Ovary (tissue), 10 donors: ENCODE measurements at places on chromosomes 3 and 15.

DNA sequence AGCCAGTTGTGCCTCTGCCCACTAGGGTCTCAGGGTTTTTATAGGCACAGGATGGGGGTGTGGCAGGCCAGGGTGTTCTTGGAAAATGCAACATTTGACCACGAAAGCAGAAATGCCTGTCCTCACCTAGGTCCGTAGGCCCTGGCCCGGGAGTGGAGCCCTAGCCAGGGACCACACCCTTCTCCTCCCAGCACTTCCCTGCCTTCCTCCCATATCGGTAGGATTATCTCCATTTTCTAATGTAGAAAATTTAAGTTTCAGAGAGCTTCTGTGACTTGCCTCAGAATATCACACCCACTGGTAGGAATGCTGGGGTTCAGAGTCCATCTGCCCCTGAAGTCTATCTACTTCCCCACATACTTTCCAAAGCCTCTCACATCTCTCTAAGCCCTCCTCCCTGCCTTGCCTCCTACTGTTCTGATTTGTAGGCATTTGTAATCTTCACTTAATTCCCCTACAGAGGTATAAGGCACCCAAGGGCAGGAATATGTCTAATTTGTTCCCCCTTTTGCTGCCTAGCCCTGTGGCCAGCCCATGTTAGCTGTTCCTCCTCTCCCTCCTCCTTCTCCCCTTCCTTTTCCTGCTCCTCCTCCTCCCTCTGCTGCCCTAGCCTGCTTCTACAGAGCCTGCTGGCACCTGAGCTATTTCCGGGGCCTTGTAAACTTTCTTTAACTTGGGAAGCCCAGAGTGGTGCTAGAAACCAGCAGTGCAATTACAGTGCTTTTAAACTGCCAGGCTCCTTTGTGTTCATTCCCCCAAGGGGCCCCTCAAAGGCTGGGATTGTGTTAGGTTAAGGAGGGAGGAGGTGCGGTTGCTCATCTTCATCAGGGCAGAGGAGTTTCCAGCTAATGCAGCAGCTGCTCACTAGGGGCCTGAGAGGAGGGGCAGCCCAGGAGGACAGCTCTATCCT is 71.1 kb downstream of the MRPL46 start:
- no peak for DNase-seq

DNA sequence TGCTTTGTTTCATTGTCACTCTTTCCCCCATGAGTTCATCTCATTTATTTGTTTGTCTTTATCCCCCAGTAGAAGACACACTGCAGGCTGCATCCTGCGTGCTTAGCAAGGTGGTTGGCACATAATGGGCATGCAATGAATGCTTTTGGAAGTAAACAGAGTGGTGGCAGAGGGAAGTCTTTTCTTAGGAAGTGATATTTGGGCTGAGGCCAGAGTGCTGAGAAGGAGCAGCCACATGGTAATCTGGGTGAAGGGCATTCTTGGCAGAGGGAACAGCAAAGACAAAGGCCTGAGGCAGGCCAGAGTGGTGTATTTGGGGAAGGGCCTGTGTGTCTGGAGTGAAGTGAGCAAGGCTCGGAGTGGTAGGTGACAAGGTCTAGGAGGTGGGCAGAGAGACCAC is 17.7 kb upstream of the ADAMTS7 start:
- no peak for DNase-seq

GRCh38 chr15:39969002-39969394 is 35.1 kb downstream of the EIF2AK4 start:
- DNase-seq = no peak

DNA sequence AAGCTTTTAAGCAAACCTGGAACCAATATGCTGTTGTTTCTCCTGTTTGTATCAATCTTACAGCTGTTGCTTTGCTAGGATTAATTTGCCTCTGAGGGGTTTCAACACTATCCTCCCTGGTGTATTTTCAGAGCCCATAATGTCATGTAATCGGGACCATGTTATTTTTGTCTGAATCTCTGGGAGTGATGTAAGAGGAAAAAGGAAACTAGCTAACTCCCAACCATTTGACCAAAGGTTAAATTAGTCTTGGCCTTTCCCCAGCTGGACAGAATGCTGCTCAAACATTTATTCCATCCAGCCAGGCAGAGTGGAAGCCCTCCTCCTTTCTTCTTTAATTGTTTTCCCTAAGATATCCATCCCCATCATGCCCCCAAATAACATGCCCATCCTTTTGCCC is 142.2 kb downstream of the ALDH1A2 start:
- DNase-seq = no peak

DNA sequence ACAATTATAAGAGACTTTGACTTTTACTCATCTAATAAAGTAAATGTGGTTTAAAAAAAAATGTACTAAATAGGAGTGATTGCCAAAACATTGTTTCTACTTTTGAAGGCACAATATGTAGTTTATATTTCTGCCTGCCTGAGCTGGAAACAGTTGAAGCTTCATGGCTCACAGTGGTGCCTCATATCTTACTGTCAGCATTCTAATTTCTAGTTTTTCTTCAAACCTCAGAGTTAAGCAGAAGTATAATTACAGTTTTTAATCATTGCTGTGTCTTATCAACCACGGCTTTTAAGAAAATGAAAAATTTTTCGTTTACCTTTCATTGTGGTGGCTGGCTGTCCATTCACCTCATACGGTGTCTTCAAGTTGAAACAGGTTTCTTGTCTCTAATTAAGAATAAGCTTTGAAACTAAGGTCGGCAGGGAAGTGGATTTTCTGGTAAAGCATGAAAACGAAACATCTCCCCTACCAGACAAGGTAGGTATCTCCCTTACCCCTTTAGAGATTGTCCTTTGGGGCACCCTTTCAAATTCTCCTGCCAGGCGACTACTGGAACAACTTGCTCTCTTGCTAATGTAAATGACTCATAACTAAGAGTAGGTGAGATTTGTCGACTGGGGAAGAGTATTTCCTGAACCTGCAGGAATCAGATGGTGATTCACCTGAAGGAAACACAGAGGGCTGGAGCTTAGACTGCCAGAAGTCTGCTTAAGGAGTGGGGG is at the start of gene GPR87:
GPR87 (minus strand) TSS at position 554 of the 725 bp plus-strand sequence. CDS start 16,720 bp downstream, outside the sequence.
- no peak for DNase-seq

GRCh38 chr3:62712746-62713145 is 162.5 kb downstream of the CADPS start:
- DNase-seq = no peak

GRCh38 chr3:62570888-62571287 is 197.5 kb upstream of the FEZF2 start:
- no peak for DNase-seq

GRCh38 chr3:183161552-183162336 is 790 bp downstream of the LAMP3 start:
- DNase-seq = no peak

- DNase-seq = no peak
Measured at GRCh38 chr3:62229908-62230307, 143.4 kb downstream of the FEZF2 start.

DNA sequence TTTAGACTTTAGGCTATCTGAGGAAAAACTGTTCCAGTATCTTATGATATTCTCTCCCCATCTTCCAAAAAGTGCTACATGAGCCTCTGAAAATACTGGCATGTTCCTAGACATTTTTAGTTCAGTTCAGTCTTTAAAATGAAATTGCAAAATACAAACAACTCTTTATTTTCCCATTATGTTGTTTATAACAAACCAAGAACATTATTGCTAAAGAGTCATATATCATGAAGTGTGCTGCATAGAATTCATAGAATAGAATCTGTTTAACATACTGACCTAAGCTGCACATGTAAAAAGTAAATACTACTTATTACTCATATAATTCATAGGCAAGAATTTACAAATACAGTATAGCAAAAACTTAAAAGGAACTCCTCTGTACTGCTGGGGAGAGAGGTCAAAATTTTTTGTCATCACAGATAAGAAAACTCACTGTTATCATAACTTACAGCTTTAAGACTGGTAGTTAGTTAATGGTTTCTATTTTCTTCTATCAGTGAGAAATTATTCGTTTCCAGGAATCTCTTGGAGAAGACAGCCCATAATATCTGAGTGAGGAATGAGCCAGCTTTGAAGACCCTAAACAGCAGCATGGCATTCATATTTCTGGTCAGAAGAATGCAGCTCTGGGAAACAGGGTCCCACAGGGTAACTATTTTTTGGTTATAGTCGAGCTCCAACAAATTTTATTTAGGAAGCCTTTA is 32.2 kb downstream of the FILIP1L start:
- DNase-seq = no peak

DNA sequence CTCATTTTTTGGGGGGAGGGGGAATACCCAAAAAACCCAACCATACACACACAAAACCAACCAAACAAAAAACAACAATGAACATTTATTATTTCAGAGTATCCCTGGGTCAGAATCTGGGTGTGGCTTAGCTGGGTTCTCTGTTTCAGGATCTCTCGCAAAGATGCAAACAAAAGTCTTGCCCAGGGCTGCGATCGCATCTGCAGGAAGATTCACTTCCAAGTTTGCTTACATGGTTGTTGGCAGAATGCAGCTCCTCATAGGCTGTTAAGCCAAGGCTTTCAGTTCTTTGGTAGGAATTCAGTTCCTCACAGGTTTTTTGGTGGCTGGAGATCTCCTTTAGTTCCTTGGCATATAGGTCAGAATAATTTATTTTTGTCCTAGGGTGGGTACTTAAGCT is 13.7 kb upstream of the ARIH1 start:
- DNase-seq = no peak

- DNase-seq = peak; percentile 41
Measured at GRCh38 chr15:52021128-52021671, 2.2 kb downstream of the MAPK6 start.

DNA sequence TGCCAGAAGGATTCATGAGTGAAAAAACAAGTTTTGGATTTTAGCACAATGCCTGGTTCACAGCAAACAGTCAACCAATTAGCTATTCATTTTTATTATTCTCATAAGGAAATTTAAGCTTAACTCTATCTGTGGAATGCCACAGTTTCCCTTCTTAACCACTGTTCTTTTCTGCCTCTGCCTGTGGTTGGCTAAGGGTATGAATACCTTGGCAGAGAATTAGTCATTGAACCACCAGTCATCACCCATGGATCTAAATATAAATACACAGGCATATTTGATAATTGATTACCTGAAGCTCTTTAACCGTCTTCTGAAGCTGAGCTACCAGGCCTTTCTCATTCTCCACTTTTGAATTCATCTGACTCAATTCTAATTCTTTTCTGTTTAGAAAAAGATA is 79.9 kb downstream of the MYH15 start:
- no peak for DNase-seq

GRCh38 chr3:39295184-39295775 is 15.4 kb upstream of the CX3CR1 start:
- no peak for DNase-seq

DNA sequence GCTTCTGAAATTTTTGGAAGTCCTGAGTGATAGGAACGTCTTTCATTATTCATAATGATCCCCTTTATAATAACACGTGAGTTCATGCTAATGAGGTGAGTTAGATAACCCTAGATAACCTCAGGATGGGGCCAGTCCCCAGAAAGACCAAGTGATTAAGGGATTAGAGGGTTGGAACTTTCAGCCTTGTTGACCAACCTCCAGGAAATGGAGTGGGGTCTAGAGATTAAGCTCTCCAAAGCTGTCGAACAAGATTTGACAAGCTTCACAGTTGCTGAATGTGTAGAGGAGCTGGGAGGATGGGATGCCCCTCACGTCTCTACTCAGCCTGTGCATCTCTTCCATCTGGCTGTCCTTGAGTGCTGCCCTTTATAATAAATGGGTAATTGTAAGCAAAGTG is 107.1 kb downstream of the ZMAT3 start:
- DNase-seq = no peak

DNA sequence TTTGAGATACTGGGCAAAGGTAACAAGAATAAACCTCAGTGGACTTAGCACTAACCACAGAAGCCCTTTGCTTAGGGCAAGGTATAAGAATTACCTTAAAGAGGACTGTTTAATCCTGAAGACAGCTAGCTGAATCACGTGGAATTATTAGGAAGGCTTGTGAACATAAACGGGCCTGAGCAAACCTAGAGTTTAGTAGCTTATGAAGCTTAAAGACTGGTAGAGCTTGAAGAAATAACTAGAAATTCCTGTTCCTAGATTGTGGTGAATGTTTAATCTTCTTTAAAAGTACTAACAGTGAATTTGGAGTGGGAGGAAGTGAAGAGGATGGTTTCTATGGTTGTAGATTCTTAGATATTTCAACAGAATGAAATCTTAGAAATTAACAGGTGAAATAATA is 428.9 kb upstream of the THRB start:
- DNase-seq = no peak

DNA sequence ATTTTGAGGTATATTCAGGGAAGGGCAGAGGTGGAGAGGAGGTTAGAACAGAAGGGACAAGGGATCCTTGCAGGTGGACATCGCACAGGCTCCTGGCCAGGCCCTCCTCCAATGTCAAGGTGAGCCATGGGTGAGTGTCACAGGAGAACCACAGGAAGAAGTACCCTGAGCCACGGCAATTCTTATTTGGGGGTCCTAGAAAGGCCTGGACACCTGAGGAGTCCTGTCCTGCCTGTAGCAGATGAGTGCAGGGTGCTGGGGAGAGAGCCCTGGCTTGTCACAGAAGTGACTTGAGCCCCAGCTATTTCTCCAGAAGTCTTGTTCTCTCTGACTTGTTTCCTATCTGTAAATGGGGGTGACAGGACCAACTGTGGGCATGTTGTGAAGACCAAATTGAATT is 4.3 kb downstream of the SLC6A20 start:
- DNase-seq = no peak

GRCh38 chr3:150789451-150789850 is 26.5 kb upstream of the SIAH2 start:
- no peak for DNase-seq

DNA sequence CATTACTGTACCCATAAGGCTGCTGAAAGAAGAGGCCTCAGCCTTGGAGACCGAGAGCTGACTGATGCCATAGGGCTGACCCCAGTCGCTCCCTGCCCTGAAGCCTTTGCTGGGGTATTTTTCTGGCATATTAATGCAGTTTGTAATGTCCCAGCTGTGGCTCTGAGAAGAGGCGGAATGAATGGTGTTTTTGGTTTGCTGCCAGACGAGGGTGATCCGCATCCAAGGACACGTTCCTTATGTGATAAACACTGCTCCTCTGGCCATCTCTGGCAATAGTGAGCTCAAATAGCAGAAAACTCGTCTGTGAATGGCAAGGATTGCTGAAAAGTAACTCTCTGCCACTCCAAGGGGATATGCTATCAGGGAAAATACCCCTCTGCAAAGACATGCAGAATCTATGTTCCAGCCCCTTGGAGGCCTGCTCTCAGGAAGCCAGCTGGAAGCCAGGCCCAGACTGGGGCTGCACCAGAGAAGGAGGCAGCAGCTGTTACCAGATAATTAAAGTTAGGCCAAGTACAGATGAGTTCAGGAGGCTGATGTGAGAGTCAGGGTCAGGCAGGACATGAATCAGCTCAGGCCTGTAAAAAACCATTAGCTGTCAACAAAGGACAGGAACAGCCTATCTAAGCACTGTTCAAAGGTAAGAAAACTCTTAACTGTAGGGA is 28.9 kb upstream of the KLHL6 start:
- peak; percentile 73 for DNase-seq
